Aorta (tissue), 5 donors: ENCODE measurements at places on chromosomes 4 and X. TPM values are rescaled to one million over a fixed set of nuclear protein-coding genes. Genes with fewer than 3 reads are reported as not detected.

The SHROOM3 gene
- polyA plus RNA-seq = 14.3 TPM

The GLOD5 gene
- polyA plus RNA-seq = 5.3 TPM

The RBM46 gene
- not detected for polyA plus RNA-seq

The PPEF2 gene
- 0.15 TPM for polyA plus RNA-seq

The ELOVL6 gene
- 1.4 TPM for polyA plus RNA-seq

The MAGEA10 gene
- not detected for polyA plus RNA-seq

The ARSJ gene
- 4.9 TPM for polyA plus RNA-seq

The NXF3 gene
- not detected for polyA plus RNA-seq

The XIAP gene
- polyA plus RNA-seq = 4.9 TPM

The ARMCX1 gene
- polyA plus RNA-seq = 33.5 TPM

The ATXN3L gene
- not detected for polyA plus RNA-seq

The OTC gene
- polyA plus RNA-seq = 29.6 TPM

The EXOC1L gene
- polyA plus RNA-seq = not detected

The NKRF gene
- polyA plus RNA-seq = 5.3 TPM

The MED14 gene
- polyA plus RNA-seq = 5.9 TPM

The FRMD7 gene
- not detected for polyA plus RNA-seq

The TMPRSS11F gene
- not detected for polyA plus RNA-seq

The CT45A5 gene
- polyA plus RNA-seq = not detected

The AR gene
- 1.6 TPM for polyA plus RNA-seq
